ENCODE measurements at places on chromosomes 5 and 9.

- peak; percentile 40 for DNase-seq
These were observed 14.2 kb upstream of the RALGDS start for GRCh38 chr9:133135146-133135745.

GRCh38 chr9:87874304-87874623 lies 8.4 kb upstream of the SPATA31E1 start:
- no peak for DNase-seq

GRCh38 chr9:96027251-96028131 lies 152.0 kb downstream of the ERCC6L2 start:
- no peak for DNase-seq

GRCh38 chr5:168176251-168176650 lies 115.2 kb upstream of the WWC1 start:
- DNase-seq = no peak

DNA sequence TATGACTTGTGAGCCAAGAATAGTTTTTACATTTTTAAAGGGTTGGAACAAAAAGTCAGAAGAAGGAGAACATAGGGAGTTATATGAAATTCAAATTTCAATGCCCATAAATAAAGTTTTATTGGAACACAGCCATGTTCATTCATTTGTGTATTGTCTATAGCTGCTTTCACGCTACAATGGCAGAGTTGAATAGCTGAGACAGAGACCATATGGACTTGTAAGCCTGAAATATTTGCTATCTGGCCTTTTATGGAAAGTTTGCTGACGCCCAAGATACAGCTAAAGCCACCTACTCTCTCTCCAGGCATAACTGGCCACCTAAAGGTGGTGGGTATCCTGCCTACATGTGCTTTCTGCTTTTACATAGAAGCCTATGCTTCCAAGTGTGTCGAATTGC lies 10.9 kb downstream of the DAB2IP start:
- no peak for DNase-seq

Data from activated CD4-positive, CD25-positive, alpha-beta regulatory T cell (primary cell).